ENCODE measurements at places on chromosomes 12 and 14. TPM values are rescaled to one million over a fixed set of nuclear protein-coding genes. Genes with fewer than 3 reads are reported as not detected.

The SUOX gene
- 49.5 TPM for polyA plus RNA-seq

DNA sequence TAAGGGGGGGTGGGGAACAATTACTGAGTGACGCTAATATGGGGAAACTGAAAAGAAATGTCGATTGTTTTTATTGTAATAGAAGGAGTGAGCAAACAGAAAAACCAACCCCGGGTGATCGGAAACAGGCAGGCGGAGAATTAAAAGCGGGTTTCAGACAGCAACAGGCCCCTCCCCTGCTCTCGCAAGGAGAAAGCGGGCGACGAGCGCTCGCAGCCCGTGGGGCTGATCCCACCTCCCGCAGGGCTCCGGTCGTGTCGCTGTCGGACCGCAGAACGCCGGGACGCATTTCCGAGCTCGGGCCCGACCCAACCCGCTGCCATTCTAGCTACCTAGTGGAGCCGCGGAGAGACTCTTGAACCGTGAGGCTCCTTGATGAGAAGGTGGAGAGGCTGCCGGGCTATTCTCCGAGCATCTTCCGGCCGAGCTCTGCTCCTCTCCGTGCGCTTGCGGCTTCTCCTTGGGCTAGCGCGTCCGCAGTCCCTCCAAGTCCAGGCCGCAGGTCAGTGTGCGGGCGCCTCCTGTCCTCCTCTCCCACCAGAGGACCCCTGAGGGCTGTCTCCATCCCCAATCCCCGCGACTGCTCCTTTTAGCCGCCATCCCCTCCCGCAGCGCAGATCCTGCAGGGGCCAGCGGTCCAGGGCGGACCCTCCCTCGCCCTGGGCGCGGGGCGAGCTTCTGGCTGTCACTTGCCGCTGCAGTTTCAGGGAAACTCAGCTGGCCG, 4.1 kb upstream of the PAX9 start:
- no peak for DNase-seq

DNA sequence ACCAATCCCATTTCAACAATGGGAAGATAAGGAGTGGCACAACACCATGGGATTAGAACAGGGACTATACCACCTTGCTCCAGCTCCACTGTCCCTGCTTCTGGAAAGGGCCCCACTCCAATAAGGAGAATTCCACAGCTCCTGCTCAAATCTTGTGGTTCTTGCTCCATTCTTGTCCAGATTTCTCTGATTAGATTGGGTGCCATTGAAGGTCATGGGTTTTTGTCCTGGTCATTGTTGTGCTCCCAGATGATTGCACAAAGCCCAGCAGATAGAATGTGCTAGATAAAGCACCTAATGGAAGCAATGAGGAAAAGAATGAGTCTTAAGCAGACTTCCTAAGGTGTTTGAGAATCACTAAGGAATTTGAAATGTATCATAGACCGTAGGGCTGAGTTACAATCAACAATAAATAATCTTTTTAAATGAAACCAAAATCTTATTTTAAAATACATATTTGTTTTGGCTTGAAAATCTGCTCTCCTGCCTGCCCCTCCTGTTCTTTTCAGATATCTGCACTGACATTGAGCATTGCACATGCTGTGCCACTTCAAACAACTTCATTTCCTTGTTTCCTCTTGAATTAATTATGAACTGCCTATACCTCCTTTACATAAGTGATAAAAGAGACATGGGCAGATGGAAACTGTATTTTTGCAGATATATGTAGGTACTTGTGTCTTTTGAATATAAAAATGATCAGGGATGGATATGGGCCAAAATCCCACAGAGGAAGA, 115.9 kb downstream of the FGD4 start:
- DNase-seq, result no peak

DNA sequence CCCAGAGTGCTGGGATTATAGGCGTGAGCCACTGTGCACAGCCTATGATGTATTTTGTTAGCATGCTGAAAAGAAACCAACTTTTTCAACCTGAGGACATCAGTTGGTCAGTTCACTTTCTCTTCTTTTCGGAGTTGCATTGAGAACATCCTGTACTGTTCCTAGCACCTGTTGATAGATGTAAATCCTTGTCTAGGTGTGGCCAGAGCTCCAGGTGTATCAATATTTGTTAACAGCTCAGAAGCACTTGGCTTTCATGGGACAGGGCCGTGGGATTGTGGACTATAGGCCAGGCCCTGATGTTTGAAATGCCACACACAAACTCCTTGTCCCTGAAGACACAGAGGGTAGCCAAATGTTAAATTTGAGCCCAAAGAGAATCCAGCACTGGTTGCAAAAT, 14.9 kb downstream of the HCAR2 start:
- no peak for DNase-seq

DNA sequence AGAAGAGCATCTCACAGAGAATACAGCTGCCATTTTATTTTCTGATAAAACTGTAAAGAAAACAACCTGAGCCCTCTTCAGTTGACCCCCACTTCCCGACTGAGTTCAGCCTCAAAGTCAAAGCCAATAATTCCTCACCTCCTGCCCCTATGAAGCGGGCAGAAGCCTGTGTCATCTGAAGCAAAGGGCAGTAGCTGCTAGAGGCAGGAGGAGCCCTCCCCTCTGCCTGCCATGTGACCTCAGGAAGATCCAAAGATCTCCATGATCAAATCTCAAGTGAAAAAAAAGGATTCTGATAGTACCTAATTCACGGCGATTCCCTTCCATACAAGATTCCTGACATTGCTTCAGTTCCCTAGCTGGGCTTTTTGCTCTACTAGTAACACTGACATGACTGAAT, 223.1 kb upstream of the CAND1 start:
- DNase-seq, result no peak

- DNase-seq, result peak; percentile 19
Observed at GRCh38 chr14:53247596-53248370, 94.7 kb upstream of the DDHD1 start.

DNA sequence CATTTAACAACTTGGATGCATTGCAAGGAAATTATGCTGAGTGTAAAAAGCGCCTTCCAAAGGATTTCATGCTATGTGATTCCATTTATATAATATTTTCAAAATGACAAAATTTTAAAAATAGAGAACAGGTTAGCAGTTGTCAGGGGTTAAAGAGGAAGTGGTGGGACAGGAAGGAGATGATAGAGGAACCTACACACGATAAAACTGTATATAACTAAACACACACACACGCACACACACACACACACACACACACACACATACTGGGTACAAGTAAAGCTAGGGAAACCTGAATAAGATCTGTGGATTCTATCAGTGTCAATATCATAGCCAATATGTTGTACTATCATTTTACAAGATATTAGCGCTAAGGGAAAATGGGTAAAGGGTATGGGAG, 17.2 kb downstream of the TTC9 start:
- DNase-seq, result no peak

- no peak for DNase-seq
Observed at GRCh38 chr12:76030341-76031080, 1.1 kb downstream of the PHLDA1 start.

DNA sequence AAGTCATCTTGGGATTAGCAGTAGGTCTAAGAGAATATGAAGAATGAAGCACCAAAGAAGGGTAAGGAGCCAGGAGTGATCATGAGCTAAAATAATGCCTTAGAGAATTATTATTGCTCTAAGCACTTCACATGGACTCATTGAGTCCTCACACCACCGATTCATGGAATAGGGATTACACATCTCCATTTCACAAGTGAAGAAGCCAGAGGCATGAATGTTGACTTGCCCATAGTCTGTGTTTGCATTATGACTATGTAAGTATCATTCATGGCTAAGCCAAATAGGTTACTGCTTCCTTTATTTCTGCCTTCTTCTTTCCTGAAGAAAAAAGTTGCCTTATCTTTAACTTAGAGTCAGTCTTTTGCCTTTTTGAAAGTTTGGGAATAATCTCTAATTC, 99.3 kb upstream of the NEDD1 start:
- DNase-seq, result no peak

All from renal pelvis (tissue), 12 donors.